ENCODE measurements at places on chromosomes 11 and 22. TPM values are rescaled to one million over a fixed set of nuclear protein-coding genes. Genes with fewer than 3 reads are reported as not detected.

Gene POU2AF2
- total RNA-seq = not detected

Gene GRIA4
- not detected for total RNA-seq

Gene ZNHIT2
- 12.8 TPM for total RNA-seq

Gene GGTLC2
- total RNA-seq = not detected

Gene MS4A6E
- total RNA-seq = not detected

Gene IGSF22
- total RNA-seq = not detected

Gene LRRC74B
- not detected for total RNA-seq

Gene ART1
- not detected for total RNA-seq

Gene OR52M1
- total RNA-seq = not detected

Gene SLC29A2
- total RNA-seq = 3.3 TPM

Gene GSTT2B
- total RNA-seq = not detected

Gene MYBPC3
- not detected for total RNA-seq

Gene DDTL
- 1.8 TPM for total RNA-seq

Gene OR10V1
- not detected for total RNA-seq

Gene TH
- total RNA-seq = not detected

Gene ANO5
- 2.0 TPM for total RNA-seq

Gene KDM4F
- total RNA-seq = not detected

Gene CNGA4
- total RNA-seq = 0.18 TPM

Gene GRAMD1B
- total RNA-seq = 31.6 TPM

Gene CAVIN3
- 33.9 TPM for total RNA-seq

Gene ANGPTL5
- total RNA-seq = not detected

Gene MPZL2
- not detected for total RNA-seq

Gene GAL3ST1
- total RNA-seq = 6.6 TPM

Gene SLC6A5
- total RNA-seq = not detected

Gene KCNJ4
- 0.20 TPM for total RNA-seq

Gene ANO9
- 0.96 TPM for total RNA-seq

Gene IGSF9B
- 1.6 TPM for total RNA-seq

Gene CASP5
- not detected for total RNA-seq

Gene CCDC88B
- total RNA-seq = 12.9 TPM

Gene DLG2
- total RNA-seq = 0.33 TPM

Gene P2RX3
- 0.18 TPM for total RNA-seq

Gene SLC25A18
- total RNA-seq = not detected

Gene PLEKHB1
- total RNA-seq = 0.55 TPM

Gene PKDREJ
- not detected for total RNA-seq

Gene PRDX5
- total RNA-seq = 514 TPM

Gene RPL27A
- total RNA-seq = 2,536 TPM

Gene BMAL1
- 14.5 TPM for total RNA-seq

Gene CLDN5
- not detected for total RNA-seq

Gene DDI1
- not detected for total RNA-seq

Gene MMP11
- 0.13 TPM for total RNA-seq

Gene CST6
- not detected for total RNA-seq

Gene SCGB1D4
- not detected for total RNA-seq

Gene OR8D4
- total RNA-seq = not detected

Gene OR5A1
- total RNA-seq = not detected

Gene CALCA
- total RNA-seq = not detected

Gene SCN4B
- not detected for total RNA-seq

Gene PRCP
- total RNA-seq = 49.9 TPM

Gene RTN4RL2
- total RNA-seq = 106 TPM

Gene MRGPRX3
- not detected for total RNA-seq

Gene APOA4
- not detected for total RNA-seq

Gene OLFML1
- total RNA-seq = not detected

Gene SPTBN2
- total RNA-seq = 8.2 TPM

All from A549 treated with CpdA at 1 μM for 4 hours (cell line).